ENCODE measurements at places on chromosomes 5 and 9.

DNA sequence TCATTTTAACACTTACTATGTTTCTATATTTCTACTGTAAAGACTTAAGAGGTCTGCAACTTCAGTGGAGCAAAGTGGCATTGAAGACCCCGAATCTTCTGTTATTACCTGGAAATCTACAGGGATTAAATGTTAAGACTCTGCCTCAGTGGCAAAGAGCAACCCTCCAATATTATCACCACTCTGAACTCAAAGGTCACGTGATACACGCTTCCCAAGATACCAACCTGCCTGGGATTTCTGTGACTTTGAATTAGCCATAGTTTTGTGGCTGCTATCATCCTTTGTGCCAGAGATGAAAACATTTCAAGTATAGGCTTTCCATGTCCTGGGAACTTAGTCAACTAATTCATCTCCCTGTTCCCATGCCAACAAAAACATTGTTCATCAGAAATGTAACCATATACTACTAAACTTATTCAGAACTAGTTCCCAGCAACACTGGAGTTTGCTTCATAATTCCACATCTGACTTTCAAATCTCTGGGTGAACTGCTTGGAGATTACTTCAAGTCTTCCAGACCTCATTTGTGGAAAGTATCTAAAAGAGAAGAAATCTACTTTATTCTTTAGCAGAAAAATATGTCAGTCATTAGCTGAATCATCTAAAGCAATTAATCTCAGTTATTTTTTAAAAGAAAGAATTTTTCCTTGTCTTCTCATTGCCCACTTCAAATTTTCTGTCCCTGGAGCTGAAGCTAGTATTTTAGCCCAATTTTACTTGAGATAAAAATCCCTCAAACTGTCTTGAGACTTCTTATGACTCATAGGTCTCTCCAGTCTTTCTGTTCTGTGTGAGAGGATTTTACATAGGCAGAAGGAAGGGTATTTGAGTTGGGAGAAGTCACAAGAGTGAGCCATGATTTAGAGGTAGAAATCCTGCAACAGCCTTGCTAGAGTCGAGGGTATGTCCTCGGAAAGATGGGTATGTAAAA lies 83.0 kb downstream of the ZNF462 start:
- no peak for DNase-seq

GRCh38 chr9:116891424-116891823 lies 204.3 kb downstream of the TRIM32 start:
- no peak for DNase-seq

GRCh38 chr9:74138182-74138581 lies 359.0 kb upstream of the RORB start:
- no peak for DNase-seq

DNA sequence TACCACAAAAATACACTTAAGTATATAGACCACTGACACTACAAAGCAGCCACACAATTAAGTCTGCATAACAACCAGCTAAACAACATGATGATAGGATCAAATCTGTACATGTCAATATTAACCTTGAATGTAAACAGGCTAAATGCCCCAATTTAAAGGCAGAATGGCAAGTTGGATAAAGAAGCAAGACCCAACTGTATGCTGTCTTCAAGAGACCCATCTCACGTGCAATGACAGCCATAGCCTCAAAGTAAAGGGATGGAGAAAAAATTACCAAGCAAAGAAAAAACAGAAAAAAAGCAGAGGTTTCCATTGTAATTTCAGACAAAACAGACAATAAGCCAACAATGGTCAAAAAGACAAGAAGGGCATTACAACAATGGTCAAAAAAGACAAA lies 77.3 kb upstream of the APC start:
- DNase-seq, result no peak

GRCh38 chr5:56561-57290 lies 35.2 kb upstream of the PLEKHG4B start:
- no peak for DNase-seq

GRCh38 chr9:111572950-111573604 lies 26.4 kb downstream of the PTGR1 start:
- DNase-seq, result no peak

DNA sequence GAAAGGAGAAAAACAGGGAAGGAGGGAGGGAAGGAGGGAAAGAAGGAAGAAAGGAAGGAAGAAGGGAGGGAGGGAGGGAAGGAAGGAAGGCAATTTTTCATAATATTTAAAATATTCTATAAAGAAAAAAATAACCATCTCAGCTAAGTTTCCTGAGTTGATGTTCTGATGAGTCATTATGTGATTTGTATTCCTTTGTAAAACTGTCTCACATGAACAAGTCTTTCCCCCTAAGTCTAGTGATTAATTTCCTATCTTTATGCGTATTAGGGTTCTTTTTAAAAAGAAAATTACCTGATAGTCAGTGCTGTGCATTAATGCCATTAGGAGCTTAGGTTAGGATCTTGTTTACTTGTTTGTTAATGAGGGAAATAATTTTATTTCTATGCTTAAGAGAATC lies 94.1 kb downstream of the RASEF start:
- DNase-seq, result no peak
